ENCODE measurements at places on chromosomes 1 and 21.

DNA sequence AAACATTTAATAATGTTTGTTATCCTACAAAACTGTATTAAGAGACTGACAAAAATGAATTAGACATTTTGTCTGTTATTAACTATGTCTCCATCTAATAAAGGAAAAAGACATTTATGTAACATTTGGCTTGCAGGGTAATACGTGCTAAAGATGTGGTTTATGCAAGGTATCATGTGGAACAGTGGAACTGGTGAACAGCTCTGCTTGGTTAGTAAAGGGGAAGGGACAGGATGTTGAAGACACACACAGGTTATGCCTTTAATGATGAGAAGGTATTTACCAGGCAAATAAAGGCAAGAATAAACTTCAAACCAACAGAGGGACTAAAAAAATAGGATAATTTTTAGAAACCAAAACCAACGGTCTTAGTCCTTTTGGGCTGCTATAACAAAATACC, 93.1 kb downstream of the UCHL5 start:
- DNase-seq, result no peak

DNA sequence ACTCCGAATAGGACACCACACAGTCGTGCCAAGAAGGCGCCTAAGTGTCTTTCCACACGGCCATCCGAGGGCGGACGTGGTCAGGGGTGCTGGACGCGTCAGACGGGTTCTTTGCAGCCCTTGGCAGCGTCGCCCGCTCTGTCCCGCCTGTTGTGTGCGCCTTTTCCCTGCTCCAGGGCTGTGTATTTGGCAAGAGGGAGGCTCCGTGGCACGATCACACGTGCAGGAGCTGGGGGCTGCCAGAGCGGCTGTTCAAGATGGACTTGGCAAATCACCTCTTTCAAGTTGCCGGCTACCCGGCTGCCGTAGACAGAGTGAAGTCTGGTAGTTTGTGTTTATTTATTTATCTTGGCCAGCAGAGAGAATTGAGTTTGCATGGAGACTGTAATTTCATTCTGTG, 31.9 kb downstream of the PRKCZ start:
- no peak for DNase-seq

GRCh38 chr1:198637916-198638437, 863 bp upstream of the PTPRC start:
- DNase-seq, result no peak

DNA sequence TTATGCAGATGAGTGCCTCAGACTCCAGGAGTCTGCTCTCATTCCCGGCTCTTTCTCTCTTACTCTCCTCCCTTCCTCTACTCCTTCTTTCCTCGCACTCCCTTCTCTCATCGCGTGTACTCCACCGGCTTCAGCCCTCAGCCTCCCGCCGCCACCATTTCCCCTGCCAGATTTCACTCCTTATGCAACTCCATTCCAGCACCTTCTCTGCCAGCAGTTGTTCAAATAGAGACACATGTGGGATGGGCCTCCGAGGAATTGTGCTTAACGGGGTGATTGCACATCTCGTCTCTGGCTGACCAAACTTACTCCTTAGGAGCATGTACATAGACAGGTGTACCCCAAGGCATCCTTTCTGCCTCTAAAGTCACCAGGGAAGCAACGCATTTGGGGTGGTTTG, 2.1 kb downstream of the CNTN2 start:
- no peak for DNase-seq

GRCh38 chr1:205934788-205935187, 8.5 kb downstream of the SLC26A9 start:
- no peak for DNase-seq

DNA sequence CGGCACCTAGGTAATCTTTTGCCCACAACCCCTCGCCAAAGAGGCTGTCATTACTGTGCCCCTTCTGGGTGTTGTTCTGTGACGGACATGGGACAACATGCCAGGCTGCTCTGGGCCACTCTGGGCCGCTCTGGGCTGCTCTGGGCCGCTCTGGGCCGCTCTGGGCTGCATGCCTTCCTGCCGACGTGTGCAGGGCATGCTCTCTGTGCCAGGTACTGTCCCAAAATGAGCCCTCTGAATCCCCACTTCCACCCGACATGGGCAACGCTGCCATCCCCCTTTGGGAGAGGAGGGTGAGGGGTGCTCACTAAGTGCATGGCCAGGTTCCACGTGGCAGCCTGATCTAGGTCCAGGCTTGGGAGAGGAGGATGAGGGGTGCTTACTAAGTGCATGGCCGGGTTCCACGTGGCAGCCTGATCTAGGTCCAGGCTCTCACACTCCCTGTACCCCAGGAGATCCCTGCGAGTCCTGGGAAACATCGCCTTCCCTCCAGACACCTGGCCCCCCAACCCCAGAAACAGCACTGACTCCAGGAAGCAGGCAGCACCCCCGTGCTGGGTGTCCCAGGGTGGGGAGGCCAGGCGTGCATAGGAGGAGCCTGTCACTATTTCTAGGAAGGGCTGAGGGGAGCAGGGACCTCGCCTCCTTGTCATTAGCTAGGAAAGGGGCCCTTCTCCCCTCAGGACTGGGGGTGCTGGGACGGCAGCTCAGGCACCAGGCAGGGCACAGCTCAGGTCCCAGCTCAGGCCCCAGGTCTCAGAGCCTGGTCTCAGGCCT, 16.5 kb downstream of the TTC34 start:
- DNase-seq, result no peak

- no peak for DNase-seq
Observed at GRCh38 chr1:158013840-158014730, 20.6 kb downstream of the KIRREL1 start.

GRCh38 chr1:166197597-166197996, 30.8 kb upstream of the FAM78B start:
- DNase-seq, result no peak

DNA sequence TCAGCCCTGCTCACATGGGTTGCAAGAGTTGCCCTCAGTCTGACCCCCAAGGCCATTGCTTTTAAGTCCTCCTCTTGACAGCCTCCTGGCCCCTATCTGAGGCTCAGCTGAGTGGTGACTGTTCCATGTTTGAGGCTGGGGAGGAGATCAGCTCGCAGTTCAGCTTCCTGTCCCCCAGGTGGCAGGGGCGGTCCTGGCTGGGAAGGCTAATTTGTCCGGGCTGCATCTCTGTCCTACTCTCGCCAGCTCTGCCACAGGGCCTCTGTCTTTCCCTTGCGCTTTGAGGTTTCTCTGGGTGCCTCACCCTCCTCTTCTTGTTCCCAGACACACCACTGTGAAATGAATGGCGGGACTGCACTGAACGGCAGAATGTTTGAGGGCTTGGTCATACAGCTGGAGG, 157.3 kb downstream of the KCNJ6 start:
- DNase-seq, result peak; percentile 73
